ENCODE measurements at places on chromosomes 6 and 20.

DNA sequence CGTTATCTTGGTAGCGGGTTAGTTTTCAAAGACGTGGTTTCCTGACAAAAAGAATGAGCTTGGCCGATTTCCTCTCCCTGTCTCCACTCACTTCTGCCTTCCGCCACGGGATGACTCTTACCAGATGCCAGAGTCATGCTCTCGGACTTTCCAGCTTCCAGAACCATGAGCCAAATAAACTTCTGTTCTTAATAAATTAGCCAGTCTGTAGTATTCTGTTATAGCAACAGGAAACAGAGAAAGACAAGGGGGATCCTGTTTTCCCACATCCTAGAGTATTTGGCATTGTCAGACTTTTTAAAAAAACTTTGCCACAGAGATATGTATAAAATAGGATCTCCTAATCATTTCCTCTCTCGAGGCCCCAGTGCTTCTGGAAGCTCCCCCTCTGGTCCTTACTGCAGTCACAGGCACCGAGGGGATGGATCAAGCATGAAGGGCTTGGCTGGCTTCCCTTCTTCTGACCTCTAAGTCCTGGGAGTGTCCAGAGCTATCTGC lies 84.9 kb upstream of the NAA20 start:
- no peak for DNase-seq

DNA sequence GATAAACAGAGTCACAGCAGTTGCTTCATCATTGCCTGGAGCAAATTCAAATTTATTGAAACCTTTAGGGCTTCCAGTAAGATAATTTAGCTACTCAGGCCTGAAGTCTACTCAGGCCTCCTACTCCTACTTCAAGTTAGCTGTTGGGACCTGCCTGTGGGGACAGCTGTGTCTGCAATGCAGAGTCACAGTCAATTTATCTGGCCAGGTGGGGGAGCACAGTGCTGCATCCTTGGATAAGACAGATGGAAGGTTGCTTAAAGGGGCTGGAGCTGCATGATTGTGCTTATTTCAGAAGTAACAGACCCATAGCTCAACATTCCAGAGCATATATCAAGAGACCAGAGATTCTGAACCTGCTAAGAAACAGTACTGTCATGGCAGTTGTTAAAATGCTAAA lies 932.1 kb downstream of the QKI start:
- DNase-seq: no peak

DNA sequence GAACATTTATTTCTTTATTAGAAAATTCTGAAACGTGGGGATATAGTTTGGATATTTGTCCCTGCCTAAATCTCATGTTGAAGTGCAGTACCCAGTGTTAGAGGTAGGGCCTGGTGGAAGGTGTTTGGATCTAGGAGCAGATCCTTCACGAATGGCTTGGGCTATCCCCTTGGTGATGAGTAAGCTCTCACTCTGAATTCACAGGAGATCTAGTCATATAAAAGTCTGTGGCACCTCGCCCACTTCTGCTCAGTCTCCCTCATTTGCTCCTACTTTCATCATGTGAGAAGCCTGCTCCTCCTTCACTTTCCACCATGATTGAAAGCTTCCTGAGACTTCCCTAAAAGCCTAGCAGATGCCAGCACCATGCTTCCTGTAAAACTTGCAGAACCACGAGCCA lies 96.8 kb upstream of the GJE1 start:
- no peak for DNase-seq

- no peak for DNase-seq
Observed at GRCh38 chr6:169406034-169406433, 152.4 kb upstream of the THBS2 start.

DNA sequence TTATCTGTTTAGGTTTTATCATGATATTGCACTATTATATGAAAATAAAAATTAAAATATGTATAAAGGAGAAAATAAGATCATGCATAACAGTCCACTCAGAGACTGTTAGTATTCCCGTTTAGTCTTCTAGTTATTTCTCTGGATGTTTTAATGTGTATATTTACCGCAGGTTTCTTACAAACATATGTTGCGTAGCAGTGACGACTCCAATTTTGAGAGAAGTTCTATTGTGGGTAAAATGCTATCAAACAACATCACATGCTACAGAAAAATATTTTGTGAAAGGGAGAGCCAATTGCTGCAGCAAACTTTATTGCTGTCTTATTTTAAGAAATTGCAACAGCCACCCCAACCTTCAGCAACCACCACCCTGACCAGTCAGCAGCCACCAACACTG lies 72.4 kb upstream of the NXT1 start:
- no peak for DNase-seq

DNA sequence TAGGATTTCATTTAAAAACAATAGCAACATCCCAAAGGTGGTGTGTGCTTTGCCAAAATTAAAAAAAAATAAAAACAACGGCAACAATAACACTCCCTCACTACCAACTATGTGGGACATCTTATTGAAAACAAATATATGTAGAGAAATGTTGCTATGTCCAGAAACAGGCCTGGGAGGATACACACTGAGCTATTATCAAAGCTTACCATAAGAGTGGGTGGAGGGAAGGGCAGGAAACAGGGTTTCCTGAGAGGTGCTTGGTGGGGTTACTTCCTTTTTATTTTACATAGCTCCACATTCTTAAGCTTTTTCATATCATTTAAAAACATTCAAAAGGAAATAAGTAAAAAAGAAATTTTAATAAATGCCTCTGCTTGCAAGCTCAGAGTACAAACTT lies 150.0 kb upstream of the RIPOR2 start:
- DNase-seq: no peak

GRCh38 chr20:63121749-63122405 lies 94.1 kb downstream of the YTHDF1 start:
- no peak for DNase-seq

GRCh38 chr20:44761423-44761822 lies 15.8 kb downstream of the KCNK15 start:
- DNase-seq: no peak

DNA sequence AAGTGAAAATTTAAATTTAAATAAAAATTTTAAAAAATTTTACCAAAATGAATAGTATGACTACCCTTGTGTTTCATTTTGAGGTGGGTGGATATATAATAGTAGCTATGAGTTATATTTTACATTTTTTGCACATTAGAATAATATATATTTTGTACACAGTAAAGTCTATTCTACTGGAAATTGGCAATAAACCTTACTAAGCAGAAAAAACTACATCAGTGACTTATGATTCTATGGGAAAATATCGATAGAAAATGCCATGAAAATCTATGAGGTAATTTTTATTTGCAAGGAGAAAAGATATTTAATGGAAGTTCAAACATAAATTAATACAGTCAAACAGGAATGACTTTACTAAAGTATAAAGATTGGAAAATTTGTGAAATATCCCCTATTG lies 2.8 kb upstream of the TSPYL4 start:
- no peak for DNase-seq

GRCh38 chr20:51412951-51413481 lies 129.5 kb downstream of the NFATC2 start:
- no peak for DNase-seq

DNA sequence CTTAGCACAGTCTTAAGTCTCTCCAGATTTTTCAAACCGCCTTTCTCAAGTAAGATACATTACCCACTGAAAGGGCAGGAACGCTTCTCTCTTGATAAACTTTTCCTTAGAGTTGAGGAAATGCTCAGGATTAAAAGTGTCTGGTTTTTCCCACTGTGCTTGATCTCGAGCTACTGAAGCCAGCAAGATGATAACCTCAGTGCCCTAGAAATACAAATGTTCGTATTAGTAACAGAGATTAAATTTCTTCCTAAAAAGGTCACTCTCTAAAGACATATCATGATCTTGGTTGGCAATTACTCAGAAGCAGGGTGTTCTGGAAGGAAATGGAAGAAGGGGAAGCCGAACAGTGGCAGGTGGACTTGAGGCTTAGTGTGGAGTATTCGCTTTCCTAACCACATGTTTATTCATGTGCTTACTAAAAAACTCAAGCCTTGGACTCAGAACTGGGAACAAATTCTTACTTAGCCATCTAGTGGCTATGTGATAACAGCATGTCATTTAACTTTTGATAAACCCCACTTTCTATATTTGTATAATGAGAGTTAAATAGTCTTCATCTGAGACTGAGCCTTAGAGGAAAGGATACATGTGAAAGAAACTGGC lies 20.1 kb downstream of the C6orf141 start:
- no peak for DNase-seq

- DNase-seq: no peak
Observed at GRCh38 chr20:55353206-55353605, 652.1 kb downstream of the CBLN4 start.

Measured in activated CD8-positive, alpha-beta memory T cell treated with anti-CD3 and anti-CD28 coated beads for 1 hour (primary cell).